ENCODE measurements at places on chromosomes 7 and 10.

DNA sequence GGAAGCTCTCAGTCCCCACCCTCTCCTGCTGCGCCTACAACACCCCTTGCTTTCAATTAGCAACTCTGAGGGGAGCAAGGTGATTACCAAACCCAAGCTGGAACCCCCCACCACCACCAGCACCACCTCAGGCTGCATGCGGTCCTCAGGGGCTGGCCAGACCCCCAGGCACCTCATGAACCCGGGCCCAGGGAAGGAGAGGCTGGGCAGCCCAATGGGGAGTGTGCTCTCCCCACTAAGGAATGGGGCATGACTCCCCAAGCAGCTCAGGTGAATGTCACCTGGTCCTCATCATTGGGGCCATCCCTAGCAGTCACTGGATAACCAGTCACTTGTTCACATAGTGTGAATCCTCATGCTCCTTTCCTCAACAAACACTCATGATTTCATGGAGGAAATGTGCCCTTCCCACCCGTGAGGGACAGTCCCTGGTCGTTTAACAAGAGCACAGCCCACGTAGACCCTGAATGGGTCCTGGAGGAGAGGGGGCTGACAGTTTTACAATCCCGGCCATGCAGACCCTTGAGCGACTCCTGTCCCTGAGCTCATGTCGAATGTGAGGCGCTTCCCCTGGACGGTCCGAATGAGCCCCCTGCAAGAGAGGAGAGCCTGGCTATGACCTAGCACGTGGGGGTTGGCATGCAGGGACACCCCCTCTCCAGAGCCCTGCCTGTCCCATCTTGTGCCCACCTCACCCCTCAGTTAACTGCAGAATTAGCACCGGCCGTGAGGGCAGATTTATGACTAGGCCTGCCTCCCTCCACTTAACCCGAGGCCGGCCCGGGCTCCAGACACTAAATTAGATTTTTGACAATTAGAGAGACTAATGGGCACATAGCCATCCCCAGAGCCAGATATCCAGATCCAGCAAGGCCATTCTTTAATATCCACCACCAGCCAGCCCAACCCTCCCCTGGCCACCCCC, 29.1 kb downstream of the POLL start:
- peak; percentile 45 for DNase-seq

- DNase-seq: no peak
Observed at GRCh38 chr10:31034098-31034909, 2.6 kb upstream of the ZNF438 start.

GRCh38 chr10:84567133-84567532, 238.7 kb downstream of the CCSER2 start:
- no peak for DNase-seq

DNA sequence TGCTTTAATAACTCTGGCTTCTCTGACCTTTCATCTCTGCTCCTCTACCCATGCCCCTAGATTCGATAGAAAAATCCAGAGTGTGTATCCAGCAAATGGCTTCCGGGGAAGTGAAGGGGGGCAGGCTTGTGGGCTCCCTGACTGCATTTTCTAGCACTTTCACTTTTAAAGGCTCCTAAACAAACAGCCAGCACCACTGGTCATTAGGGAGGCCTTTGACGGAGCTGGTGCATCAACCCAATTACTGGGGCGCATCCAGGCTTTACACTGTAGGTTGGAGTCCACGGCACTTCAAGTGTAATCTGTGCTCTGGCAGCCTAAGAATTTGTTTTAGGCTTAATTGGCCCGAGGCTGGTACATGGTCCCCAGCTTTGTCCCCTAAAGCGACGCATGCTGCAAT, 291.9 kb downstream of the GFRA1 start:
- no peak for DNase-seq

GRCh38 chr10:72379062-72379461, 24.3 kb upstream of the DNAJB12 start:
- no peak for DNase-seq

DNA sequence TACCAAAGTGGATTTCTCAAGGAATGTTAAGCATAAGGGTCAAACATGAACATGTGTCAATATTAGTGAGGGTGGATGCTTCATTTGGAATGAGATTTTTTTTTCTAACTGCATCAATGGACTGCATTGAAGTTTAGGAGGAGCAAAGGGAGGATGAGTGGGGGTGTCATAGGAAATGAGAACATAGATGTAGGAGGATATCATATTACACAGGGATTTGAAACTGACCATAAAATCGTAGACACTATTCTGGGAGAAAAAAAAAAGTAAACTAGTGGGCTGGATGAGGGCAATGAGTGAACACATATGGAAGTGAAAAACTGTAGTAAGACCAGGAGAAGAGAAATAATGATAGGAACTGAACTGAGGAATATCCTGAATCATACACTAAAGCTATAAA, 109.4 kb downstream of the SEMA3A start:
- DNase-seq: no peak

GRCh38 chr10:25888627-25889026, 45.4 kb upstream of the MYO3A start:
- DNase-seq: no peak

DNA sequence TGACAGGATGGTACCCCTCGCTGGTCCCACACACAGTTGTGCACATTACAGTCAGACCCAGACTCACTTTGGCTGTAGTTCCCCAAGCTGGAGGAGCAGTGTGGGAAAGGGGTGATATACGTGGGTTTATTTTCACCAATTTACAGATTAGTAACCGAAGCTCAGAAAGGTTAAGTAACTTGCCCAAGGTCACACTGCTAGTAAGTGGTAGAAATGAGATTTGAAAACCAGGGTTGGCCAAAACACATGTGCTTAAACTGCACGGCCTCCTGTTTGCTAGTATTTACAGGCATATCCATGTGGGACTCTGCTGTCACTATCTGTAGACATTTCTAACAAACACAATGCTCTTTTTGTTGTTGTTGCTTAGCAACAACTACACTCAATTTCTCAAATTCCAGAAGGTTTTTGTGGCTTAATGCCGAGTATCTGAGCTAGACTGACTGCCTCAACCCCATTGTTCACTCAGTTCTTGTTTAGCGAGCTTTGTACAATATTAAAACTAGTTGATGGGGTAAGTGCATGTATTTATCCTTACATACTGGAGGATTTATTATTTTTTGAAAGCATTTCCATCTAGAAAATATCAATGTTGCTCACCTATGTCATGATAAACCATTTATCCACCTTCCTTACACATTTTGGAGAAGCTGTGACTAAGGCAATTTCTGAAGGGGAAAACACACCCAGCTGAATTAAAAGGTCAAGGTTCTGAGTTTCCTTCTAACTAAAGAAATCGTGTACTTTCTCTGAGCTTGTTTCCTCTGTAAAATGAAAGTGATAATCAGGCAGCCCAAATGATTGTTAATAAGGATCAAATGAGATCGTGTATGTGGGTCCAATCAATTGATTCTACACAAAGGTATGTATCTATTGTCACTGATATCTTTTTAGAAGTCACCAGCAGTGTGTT, 5.3 kb upstream of the TMEM139 start:
- DNase-seq: no peak

Data from activated CD8-positive, alpha-beta memory T cell treated with anti-CD3 and anti-CD28 coated beads, Interleukin-2, amount 50 U/mL, for 48 hours (primary cell).